ENCODE measurements at places on chromosomes 12 and 14.

- no peak for DNase-seq
Observed at GRCh38 chr12:92845329-92845728, 83.8 kb downstream of the EEA1 start.

DNA sequence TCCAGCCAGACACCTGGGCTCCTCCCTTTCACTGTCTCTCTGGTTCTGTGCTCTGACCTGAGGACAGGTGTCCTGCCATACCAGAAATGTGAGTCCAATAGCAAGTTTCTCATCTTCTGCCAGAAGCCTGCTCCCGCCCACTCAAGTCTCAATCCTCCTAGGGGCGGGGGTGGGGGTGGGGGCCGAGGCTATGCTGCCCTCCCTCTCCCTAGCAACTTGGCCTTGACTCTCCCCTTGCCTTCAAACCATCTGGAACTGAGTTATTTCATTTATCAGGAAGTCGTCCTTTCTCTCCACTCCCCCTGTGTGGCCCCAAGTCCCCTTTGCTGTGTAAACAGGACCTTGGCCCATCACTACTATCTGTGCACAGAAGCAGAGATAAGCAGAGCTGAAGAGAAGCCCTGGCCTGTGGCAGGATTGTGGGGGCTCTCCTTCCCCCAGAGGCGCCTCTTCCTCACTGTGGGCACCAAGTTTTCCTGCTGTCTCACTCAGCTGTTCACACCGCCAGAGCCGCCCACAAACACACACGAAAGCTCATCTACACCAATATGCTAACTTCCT, 117.1 kb downstream of the DPF3 start:
- no peak for DNase-seq

DNA sequence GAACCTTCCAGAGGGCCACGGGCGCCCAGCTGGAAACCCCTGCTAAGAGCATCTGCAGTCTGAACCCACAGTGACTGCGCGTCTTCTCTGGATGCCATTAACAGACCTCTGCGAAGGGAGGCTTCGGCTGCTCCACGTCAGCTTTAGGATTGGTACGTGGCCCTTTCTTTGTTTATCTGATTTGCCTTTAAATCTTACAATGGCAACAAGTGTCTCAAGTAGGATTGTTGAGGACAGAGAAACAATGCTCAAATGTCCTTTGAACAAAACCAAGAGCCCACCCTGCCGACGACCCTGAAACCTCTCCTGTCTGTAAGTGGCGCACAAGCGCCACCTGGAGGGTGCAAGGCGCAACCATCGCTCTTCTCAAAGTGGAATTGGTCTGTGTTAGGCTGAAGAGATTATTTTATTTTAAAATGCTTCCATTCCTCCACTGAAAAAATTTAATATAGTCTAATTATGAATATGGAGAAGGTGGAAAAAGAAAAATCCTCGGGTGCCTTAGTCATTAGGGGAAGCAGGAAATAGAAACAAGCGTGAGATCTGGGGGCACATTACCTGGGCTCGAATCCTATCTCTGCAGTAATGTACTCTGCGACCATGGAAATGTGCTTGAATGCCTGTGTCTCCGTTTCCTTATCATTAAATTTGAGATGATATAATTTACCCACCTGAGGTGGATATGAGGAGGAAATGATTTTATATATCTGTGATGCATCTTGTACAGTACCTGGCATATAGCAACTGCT, 82.6 kb upstream of the PTPRB start:
- DNase-seq = peak; percentile 24

- DNase-seq = no peak
Observed at GRCh38 chr14:96051231-96051630, 12.1 kb downstream of the C14orf132 start.

DNA sequence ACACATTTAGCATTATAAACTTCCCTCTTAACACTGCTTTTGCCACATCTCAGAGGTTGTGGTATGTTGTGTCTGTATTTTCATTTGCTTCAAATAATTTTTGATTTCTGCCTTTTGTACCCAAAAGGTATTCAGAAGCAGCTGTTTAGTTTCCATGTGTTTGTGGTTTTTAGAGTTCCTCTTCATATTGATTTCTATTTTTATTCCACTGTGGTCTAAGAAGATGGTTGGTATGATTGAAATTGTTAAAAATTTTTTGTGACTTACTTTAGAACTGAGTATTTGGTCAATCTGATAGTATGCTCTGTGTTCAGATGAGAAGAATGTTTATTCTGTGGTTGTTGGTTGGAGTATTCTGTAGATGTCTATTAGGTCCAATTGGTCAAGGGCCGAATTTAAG, 76.4 kb downstream of the IFNG-AS1 start:
- no peak for DNase-seq

DNA sequence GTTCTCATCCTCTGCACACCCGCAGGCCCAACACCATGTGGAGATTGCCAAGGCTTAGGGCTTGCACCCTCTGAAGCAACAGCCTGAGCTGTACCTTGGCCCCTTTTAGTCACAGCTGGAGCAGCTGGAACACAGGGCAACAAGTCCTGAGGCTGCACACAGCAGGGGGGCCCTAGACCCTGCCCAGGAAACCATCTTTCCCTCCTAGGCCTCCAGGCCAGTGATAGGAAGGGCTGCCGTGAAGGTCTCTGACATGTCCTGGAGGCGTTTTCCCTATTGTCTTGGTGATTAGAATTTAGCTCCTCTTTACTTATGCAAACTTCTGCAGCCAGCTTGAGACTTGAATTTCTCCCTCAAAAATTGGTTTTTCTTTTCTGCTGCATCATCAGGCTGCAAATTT, 373.5 kb upstream of the CLEC14A start:
- no peak for DNase-seq

- DNase-seq = no peak
Observed at GRCh38 chr12:117093918-117094630, 5.1 kb downstream of the TESC start.

GRCh38 chr12:56476143-56476542, 7.8 kb downstream of the SPRYD4 start:
- DNase-seq = no peak

- no peak for DNase-seq
Observed at GRCh38 chr14:35851823-35852222, 25.7 kb downstream of the BRMS1L start.

DNA sequence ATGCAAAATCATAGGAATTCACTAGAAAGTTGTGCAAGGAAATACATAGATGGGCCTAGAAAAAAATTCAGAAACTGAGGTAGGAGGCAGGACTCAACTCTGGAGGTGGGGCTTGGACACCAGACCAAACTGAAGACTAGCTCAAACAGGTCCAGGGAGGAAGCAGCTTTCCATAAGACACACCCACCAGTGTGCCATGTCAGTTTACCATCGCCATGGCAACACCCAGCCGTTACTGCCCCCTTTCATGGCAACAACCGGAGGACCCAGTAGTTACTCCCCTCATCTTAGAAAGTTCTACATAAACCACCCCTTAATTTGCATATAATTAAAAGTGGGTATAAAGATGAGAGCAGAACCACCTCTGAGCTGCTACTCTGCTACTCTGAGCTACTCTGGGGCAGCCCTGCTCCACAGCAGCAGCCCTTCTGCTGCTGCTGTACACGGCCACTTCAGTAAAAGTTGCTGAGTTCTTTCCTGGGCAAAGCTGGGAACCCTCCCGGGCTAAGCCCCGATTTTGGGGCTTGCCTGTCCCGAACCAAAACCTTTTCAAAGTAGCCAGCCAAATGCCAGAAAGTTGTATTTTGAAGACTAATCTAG, 30.8 kb upstream of the NINJ2 start:
- no peak for DNase-seq

DNA sequence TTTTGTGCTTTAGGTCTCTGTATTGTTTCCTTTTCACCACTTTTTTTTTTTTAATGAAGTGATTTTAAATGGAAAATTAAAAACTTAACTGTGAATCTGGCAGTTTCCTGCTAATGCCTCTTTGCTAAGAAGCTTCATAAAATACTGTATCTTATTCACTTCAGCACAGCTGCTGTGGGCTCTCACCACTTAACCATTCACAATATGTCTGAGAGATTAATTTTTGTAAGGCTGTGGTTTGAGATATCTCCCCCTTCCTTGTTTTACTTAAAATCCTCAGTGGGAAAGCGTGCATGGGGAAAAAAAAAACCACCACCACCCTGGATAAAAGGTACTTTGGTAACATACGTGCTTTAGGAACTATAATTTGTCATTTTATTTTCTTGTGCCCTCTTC, 115.9 kb downstream of the ETV6 start:
- DNase-seq = no peak

- no peak for DNase-seq
Observed at GRCh38 chr14:98704441-98704840, 567.6 kb downstream of the BCL11B start.

DNA sequence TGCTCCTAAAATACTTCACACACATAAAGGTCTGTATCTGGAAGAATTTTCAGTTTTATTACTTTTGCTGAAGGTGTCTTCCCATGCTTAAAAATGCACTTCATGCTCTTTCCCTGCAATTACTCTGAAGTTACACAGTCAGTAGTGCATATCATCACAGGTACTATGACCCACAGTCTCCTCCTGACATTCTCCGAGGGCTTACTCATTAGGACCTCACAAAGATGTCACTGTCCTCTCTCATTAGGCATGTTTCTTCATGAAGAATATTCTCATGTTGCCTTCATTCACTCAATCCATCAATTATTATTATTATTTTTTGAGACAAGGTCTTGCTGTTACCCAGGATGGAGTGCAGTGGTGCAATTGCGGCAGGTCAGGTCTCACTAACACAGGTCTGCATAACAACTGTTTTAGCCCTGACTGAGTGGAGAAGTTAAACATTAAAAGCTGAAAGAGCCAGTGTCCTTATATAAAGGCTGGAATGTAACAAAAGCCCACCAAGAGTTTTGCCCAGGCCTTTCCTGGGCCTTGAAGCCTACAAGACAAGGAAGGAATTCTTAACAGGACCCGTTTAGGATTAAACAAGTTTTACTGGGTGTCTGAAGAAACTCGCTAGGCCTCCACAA, 119.5 kb upstream of the WSCD2 start:
- no peak for DNase-seq

GRCh38 chr14:61399365-61399764, 78.0 kb downstream of the PRKCH start:
- DNase-seq = no peak

DNA sequence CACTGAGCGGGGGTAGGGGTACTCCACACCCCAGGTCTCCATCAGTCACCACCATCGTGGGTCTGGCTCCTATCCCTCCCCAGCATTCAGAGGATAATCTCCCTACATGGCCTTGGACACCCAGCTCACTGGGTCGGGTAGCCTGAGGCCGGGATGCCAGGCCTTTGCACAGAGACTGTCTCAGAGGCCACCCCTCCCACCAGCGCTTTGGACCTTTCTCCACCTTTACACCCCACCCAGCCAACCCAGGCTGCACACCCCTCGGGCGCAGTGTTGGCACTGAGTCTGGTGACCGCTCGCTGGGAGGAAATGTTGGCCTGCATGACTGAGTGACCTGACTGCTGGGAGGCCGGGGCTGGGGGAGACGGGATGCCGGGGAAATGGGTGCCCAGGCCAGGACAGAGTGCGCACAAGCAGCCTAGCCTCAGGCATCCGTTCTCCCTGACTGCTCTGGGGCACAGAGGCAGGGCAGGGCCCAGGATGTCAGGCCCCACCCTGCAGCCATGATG, 10.6 kb upstream of the LBHD2 start:
- DNase-seq = no peak

All from fibroblast of skin of left biceps (primary cell).